ENCODE measurements at places on chromosomes 2 and 18.

- DNase-seq = no peak
Measured at GRCh38 chr2:151756820-151757219, 22.5 kb upstream of the NEB start.

- no peak for DNase-seq
Measured at GRCh38 chr2:37529830-37530415, 141.5 kb downstream of the CDC42EP3 start.

GRCh38 chr18:58674159-58674558 is 2.9 kb downstream of the MALT1 start:
- no peak for DNase-seq

- no peak for DNase-seq
Measured at GRCh38 chr2:79446313-79446712, 66.5 kb upstream of the CTNNA2 start.

- no peak for DNase-seq
Measured at GRCh38 chr2:144944546-144945220, 424.8 kb upstream of the ZEB2 start.

GRCh38 chr2:217732992-217733391 is 269.8 kb downstream of the TNS1 start:
- no peak for DNase-seq

DNA sequence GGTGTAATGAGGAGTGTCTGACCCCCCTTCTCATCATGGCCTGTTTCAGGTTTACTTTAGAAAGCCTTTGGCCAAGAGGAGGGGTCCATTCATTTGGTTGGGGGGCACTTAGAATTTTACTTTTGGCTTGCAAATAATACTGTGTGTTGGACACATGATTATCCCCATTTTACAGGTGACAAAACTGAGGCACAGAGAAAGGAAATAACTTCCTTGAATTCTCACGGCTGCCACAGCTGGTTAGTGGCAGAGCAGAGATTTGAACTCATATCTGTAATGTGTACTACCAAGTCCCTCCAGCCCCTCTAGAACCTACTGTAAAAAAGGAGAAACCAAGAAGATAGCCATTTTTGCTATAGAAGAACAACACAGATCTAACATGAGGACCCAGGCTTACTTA is 124.8 kb upstream of the NDUFV2 start:
- no peak for DNase-seq

- DNase-seq = no peak
Measured at GRCh38 chr2:88852753-88853402, 161.4 kb downstream of the RPIA start.

DNA sequence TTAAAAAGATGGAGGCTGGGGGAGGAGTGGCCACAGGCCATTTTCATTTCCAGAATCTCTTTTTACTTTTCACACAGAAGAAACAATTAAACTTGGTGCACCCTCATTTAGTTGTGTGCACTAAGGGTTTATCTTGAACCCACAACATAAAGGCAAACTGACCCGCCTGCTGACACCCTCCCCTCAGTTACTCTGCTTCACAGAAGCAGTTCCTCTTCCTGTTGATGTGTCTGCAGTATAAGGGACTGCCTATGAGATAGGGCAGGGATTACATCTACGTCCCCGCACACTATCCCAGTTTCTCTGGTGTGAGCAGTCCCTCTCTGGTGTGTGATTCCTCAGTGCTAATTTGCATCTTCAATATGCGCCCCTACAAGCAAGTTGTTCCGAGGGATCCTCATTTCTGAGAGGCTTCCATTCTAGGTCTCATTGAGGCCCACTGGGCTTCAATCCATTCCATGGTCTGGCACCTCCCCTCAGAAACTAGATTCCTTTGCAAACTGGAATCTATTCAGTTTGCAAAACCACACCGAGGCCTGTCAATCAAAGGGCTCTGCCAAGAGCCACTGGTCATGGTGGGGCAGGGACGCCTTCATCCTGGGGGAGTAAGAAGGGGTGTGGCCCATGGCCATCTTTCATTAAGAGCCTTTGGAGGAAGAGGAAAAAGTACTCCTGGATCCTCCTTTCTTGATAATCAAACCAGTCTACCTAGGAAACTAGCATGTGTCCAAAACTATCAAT is 12.3 kb downstream of the CREG2 start:
- DNase-seq = no peak

GRCh38 chr2:147663153-147663961 is 181.5 kb upstream of the ACVR2A start:
- no peak for DNase-seq

DNA sequence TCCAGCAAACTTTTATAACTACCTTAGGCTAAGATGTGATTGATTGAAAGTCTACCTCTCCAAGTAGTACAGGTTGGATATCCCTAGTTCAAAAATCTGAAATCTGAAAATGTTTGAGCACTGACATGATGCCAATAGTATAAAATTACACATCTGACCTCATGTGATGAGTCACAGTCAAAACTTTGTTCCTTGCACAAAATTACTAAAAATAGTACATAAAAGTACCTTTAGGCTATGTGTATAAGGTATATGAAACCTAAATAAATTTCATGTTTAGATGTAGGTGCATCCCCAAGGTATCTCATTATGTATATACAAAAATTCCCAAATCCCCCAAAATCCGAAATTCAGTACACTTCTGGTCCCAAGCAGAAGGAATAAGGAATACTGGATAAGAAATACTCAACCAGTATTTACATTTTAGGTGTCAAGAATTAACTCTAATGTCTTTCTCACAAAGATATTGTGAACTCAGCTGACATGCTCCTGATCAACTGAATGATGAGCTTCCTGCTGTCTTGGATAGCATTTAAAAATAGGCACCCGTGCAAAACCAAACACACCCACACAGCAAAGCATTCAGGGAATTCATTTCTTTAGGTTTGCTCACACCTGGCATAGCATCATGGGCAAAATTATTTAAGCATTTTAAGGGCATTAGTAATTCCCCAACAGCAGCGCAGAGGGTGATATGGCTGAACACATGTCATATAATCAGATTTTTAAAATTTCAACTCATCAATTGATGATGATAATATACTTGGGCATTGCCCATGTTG is 497.4 kb upstream of the MEIS1 start:
- peak; percentile 7 for DNase-seq

DNA sequence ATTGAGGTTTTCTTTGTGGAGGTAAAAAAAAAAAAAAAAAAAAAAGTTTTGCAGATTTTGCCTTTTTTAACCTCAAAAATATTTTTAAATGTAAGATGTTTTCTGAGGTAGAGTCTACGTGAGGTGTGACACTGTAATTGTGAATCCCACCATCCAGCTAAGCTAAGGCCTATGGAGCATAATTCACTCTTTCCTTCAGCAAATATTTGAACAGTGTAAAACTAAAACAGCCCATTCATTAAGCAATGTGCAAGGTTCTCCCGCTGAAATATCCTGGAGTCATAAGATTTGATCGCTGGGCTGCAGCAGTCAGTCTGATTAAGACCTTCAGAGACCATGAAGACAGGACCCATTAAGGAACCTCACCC is 105.1 kb downstream of the HNRNPLL start:
- DNase-seq = no peak

GRCh38 chr18:79862562-79862961 is 64.8 kb downstream of the KCNG2 start:
- DNase-seq = no peak

DNA sequence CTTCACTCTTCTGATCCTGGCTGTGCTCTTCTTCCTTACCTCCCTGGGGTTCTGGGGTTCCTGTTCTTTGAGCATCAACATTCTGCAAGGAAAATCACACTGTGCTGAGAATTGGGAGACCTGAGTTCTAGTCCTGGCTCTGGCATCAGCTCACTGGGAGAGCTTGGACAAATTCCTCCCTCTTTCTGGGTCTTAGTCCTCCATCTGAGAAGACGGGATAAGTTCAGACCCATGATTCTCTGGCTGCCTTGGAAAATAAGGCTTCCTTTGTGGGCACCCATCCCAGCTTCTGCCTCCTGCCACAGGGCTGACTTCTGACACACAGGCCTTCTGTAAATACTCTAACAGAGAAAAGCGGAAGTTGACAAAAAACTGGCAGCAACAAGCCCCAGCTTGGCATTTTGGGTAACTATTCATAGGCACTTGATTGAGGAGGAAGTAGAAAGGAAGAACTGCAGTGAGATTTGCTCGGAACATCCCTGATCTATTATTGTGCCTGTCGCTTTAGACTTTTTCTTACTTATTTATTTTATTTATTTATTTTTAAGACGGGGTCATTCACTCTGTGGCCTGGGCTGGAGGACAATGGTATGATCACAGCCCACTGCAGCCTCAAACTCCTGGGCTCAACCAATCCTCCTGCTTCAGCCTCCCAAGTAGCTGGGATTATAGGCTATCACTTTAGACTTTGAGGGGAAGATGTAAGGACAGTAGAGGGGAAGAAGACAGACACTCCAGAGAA is 7.9 kb downstream of the PCBP1 start:
- peak; percentile 75 for DNase-seq

DNA sequence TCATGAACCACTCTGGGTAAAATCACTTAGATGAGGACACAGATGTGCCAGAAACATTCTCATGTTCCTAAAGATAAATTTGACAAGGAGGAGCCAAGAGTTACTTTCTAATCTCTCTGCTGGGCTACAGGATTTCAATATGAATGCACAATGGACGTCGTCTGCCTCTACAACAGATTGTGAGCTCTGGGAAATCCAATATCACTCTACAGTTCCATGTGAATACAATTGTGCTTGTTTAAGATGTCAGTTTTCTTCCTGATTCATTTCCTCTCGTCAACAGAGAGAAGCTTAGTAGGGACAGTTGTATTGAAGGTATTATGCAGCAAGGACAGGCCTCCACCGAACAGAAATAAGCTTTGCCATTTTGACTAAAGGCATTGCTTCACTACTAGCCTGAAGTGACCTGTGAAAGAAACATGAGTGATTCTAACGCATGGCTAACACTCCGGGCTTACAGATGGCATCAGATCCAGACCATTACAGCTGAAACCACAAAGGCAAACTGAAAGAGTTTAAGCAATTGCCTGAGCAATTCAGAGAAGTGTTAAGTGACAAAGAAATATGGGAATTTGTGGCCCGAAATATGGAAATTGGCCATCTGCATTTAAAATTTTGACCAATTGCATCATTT is 1591.5 kb downstream of the LRP1B start:
- DNase-seq = no peak
